ENCODE measurements at places on chromosomes 11 and 22.
A peak's percentile ranks its signal among the peaks of the same experiment; 100 is the strongest.

DNA sequence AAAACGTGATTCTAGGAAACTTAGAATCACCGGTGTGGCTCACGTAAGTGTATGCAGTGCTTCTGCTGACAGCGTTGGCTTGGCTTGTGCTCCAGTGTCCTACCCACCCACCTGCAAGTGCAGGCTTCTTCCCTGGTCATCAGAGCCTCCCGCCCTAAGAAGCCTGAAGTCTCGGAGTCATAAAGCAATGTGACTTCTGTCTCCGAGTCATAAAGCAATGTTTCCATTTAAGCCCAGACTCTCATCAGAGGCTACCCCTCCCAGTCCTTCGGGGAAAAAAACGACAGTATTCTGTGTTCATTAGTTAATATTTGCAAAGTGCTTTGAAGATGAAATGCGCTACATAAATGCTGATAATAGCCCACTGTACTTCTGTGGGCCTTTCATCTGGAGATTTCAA, 293.8 kb downstream of the OPCML start:
- DNase-seq = no peak

DNA sequence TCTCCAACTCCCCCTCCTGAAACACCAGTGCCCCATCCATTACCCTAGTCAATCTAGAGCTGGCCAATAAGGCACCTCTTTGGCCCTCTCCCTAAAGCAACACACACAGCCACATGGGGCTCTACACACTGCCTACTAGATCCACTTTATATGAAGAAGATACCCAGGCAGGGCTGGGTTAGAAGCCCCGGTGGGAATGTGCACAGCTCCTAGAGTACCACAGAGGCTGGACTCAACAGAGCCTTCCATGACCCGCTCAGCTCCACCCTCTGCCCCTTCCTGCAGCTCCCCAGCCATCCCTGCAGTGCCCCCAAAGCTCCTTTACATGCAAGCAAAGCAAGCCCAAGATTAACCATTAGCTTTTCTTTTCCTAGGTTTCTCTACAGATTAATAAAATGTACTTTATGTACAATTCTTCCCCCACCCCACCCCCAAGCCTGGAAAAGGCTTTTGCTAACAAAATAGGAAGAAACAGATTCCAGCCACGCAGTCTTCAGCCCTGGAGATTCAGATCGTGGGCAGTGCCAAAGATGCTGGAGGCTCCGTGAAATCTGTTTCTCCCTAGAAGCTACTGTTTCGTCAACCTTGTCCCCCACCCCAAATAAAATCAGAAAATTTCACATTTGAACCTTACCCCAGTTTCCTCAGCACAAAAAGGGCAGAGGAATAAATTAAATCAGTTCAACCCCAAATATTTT, 51.8 kb downstream of the IGSF9B start:
- DNase-seq = no peak

GRCh38 chr11:66882561-66883015, 25.7 kb downstream of the LRFN4 start:
- DNase-seq = no peak

DNA sequence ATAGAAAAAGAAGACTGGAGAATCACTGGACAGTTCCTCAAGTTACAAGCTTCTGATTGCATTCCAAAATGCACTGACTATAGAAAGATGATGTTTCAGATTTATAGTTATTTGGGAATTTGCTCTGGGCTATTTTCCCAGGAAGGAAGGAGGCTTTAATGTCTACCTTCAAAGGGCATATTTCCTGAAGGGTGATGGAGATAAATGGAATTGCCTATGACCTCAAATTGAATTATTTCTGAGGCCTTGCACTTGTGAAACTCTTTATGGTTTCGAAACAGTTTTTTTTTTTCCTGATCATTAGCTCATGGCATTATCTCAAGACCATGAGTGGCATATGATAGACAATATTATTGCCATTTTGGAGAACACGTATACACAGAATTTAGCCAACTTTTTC, 333.9 kb downstream of the METTL15 start:
- no peak for DNase-seq

GRCh38 chr11:95375451-95375850, 144.4 kb upstream of the SESN3 start:
- DNase-seq = no peak

- DNase-seq = no peak
These were observed 72.2 kb downstream of the CSNK2A3 start for GRCh38 chr11:11280826-11281225.

DNA sequence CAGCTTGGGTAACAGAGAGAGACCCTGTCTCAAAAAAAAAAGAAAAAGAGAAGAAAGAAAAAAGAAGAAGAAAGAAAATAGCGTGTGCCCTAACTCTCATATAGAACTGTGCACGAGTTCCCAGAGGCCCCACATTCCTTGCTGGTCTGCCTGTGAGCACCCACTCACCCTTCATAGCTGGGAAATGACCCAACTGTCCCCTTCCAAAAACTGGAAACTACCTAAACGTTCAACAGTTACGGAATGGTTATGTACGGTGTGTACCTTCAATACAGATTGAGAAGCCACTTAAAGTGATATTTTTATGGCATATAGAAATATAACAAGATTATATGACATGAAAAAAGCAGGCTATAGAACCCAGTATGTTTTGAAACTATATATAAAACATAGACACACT, 82.0 kb downstream of the PARVA start:
- no peak for DNase-seq

- no peak for DNase-seq
These were observed 1001.7 kb downstream of the BRD1 start for GRCh38 chr22:48825802-48826520.

- no peak for DNase-seq
These were observed 1.0 kb upstream of the FNBP4 start for GRCh38 chr11:47768101-47768612.

GRCh38 chr22:46259374-46259773, 3.8 kb downstream of the PKDREJ start:
- DNase-seq = no peak

DNA sequence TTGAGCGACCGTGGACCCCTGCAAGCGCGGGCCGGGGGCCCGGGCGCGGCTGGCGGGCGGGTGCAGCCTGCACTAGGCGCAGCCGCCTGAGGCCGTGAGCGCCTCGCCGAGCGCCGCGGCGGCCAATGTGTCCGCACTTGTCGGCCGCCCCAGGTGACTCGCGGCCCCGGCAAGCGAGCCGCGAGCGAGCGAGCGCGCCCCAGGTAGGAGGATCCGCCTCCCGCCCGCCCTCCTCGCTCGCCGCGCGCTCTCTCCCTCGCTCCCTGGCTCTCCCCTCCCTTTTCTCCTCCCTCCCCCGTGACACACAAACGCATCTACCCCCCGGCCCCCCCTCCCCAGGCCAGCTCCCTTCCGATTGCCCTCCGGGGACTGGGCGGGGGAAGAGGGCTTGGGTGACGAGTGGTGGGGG, at the start of gene WNT7B:
Gene WNT7B (minus strand): TSS at position 160 of the 409 bp plus-strand sequence. CDS start 408 bp downstream, outside the sequence.
- DNase-seq = no peak

- DNase-seq = no peak
These were observed 16.7 kb upstream of the CARD18 start for GRCh38 chr11:105156231-105156630.

- DNase-seq = no peak
These were observed 113.7 kb upstream of the LUZP2 start for GRCh38 chr11:24383137-24383536.

DNA sequence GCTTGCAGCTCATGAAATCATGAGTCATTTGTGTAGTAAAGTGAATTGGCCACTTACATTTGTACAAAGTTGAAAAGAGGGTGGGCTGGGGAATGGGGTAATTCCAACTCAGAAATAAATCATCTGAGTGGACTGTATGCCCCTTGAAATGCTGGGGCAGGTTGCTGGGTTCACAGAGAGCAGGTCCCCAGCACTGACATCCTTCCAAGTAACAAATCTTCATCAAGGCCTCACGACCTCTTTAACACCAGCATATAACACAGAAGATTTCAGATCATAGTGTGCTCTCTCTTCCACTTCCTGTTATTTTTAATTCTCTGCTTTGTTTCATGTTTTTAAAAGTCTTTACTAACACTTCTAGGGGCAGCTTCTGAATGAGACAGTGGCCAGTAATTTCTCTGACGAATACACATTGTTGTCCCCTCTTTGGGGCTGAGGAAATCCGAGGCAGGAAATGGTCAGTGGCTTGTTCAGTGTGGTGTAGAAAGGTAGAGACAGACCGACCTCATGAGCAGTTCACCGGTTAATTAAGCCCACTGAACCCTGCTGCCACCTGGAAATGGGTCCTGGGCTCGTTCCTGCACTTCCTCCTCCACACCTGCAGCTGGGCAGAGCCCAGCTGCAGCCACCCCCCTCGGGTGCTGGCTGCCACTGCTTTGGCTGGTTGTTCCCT, 127.7 kb downstream of the MAML2 start:
- no peak for DNase-seq

DNA sequence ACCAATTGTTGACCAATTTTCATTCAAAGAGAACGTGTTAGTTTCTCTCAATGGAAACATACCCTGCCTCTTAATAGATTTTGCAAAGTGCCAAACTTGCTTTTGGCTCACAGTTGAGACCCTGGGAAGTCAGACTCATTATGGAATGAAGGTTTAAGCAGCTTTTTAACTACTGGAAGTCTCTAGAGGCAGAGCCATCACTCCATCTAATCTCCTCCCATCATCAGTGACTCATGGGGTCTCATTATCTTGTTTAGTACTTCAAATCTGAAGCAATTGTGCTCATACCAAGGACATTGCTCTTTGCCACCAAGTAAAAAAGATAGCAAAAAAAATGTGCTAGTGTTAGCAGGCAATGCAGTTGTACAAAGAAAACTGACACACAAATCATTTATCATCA, 537.1 kb upstream of the LRRC4C start:
- DNase-seq = no peak

GRCh38 chr11:122556605-122557004, 98.9 kb upstream of the UBASH3B start:
- DNase-seq = peak; percentile 79

DNA sequence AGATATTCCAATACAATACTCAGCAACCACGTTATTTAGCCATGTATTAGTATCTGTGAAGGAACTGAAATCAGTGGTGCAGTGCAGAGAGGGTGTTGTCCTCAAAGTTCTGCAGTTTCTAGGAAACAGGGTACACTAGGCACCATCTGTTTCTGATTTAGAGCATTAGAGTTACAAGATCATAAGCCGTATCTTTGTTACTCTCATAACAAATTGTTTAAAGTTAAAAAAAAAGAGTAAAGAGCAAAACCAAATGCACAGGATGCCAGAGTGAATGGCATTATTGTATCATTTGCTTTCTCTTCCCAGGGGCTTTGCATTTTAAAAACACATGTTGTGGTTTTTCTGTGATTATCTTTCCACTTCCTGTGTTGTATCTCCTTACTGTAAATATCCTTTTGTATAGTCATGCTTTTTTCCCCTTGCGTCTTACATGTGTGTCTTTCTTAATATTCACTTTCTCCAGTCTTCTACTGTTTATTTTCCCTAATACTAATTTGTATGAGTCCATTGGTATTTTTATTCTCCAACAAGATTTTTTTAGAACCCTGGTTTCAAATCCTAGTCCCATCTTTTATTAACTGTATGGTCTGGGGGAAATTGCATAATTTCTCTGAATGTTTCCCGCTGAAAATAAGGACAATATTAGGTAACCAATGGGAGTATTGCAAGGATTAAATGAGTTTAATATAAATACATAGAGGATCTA, 15.2 kb upstream of the NUP160 start:
- no peak for DNase-seq

DNA sequence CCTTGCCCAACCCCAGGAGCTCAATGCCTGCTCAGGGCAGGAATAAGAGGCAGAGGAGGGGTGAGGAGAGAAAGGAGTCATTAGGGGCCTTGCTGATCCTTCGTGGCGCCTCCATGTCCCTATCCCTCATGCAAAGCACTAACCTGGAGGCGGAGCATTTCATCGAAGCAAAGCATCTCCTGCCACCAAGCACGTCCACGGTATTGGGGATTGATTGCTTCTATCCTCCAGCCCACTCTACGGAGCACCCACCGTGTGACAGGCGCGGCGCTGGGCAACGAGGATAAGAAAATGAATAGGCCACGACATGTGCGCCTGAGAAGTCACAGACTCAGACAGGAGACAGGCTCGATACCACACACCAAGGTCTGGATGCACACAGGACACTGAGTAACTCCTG, 67.0 kb downstream of the IGLL1 start:
- DNase-seq = no peak

GRCh38 chr11:67366546-67366945, 6.9 kb downstream of the CLCF1 start:
- no peak for DNase-seq

DNA sequence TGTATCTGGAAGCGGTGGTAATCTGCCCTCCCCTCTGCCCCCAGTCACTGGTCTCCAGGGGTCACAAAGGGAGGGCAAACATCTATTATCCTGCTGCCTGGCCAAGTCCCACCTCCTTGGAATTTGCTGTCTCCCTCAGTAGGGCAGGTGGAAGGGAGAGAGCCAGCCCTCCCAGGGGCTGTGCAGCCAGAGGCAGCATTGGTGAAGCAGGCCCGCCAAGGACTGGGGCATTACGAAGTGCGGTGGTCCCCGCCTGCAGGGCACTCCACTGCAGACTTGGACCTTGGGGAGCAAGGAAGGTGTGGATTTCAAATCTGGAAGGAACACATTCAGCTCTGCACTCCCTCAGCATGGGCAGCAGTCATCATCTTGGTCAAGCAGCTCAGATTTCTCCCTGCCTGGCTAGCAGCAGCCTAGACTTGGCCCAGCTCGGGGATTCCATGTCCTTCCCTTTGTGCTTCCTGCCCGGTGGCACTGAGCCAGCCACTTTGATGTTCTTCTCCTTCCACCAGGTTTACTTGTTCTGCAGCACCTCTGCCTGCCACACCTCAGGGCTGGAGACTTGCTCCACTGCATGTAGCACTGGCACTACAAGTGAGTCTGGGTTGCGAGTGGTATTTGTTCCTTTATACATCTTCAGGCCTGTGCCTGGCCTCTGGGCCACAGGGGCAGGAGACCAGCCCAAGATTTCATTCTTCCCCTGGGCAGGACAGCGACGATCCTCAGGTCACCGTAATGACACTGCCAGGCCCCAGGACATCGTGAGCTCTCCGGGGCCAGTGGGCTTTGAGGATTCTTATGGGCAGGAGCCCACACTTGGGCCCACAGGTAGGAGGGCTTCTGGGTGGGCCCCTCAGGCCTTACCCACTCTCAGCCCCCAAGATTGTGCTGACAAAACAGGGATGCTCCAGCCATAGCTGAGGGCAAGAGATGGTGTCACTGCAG, 7.4 kb downstream of the ZP1 start:
- DNase-seq = no peak

- peak; percentile 86 for DNase-seq
These were observed at the start of gene SLC35F2 for GRCh38 chr11:107858217-107859070. TSS of gene SLC35F2 (minus strand) at chr11:107858787. CDS start at chr11:107858767, 20 bp downstream.

DNA sequence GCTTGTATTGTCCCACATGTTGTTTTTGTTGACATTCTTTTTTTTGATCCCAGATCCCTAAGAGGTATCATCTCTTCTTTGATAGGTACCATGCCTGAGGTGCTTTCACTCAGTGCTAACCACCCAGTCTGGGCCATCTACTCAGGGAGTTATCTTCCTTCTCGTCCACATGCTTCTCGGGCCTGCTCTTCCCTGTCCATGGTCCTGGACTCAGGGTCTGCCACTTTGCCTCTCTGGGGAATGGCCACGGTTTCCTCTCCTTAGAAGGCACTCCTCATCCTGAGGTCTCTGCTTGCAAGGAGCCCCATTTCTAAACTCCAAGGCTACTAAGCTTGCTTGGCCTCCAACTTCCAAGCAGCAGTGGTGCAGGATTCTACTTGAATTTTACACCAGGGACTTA, 227.0 kb upstream of the NCAM1 start:
- DNase-seq = peak; percentile 63
